Heart left ventricle (tissue), 16 donors: ENCODE measurements at places on chromosomes 7 and 10. TPM values are rescaled to one million over a fixed set of nuclear protein-coding genes. Genes with fewer than 3 reads are reported as not detected.
A peak's percentile ranks its signal among the peaks of the same experiment; 100 is the strongest.

DNA sequence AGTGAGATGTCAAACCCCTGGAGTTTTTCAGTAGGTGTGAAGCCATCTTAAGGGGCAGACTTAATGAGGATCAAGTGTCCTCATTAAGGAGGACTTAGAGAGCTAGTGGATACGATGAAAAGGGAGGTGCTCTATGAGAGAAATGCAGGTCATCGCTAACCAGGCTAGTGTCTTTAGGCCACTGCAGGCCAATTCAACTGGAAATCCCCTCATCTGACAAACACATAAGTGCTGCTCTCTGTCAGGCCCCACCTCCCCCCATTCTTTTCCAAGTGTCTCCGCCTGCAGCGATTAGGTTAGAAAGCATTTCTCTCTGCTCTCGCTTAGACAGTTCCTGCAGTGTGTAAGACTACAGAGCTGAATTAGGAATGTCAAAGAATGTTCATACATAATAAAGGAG, 33.7 kb downstream of the RBM28 start:
- DNase-seq, result no peak

DNA sequence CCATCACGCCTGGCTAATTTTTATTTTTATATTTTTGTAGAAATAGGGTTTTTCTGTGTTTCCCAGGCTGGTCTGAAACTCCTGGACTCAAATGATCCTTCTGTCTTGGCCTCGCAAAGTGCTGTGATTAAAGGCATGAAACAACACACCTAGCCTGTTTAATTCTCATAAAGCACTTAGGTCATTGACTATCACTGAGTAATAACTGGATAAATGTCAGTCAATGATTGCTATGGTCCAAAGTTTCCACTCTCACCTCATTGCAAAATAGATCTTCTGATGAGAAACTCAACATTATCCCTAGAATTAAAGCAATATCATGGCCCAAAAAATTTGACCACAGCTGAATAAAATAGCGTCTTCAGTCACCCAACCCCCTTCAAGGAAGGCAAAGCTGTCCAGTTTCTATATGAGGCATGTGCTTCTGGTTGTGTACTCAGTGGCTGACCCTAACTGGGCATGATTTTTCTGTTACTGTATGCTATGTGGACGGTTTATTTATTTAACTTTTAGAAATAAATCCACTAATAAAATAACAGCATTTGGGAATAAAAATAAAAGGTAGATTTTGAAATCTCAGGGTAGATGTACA, 86.5 kb upstream of the LRRN3 start:
- DNase-seq, result no peak

- DNase-seq, result no peak
Observed at GRCh38 chr10:12602521-12602920, 253.2 kb downstream of the CAMK1D start.

DNA sequence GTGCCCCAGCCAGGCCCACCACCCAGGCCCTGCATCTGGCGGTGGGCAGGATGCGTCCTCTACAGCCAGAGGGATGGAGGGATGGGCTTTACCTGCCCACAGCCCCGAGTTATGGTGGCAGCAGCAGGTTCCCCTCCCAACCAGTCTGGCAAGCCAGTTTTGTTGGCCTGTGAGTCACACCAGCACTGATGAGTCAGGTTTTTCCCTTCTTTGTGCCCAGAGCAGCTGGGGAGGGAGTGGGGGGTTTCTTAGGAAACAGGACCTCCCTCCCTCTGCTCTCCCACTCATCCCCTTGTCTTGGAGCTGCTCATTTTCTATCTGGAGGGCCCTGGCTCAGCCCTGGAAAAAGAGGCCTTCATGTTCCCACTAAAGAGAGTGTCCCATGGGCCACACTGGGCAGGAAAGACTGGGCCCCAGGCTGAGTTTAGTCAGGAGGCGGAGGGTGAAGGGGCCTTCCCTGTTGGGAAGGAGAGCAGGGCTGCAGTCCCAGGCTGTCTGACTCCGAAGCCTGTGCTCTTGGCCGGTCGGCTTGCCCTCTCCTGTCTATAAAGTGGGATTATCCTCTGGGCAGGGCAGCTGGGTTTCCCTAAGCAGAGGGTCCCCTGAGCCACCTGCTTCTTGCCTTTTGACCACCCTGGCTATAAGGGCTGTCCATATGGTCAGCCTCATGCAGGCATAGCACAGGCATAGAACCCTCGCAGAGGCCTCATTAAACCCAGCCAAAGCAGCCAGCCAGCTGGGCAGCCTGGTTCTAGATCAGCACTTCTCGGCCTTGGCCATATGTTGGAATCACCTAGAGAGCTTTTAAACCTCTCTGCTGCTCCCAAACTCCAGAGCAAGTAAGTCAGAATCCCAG, 30.2 kb upstream of the ANKRD2 start:
- peak; percentile 74 for DNase-seq

DNA sequence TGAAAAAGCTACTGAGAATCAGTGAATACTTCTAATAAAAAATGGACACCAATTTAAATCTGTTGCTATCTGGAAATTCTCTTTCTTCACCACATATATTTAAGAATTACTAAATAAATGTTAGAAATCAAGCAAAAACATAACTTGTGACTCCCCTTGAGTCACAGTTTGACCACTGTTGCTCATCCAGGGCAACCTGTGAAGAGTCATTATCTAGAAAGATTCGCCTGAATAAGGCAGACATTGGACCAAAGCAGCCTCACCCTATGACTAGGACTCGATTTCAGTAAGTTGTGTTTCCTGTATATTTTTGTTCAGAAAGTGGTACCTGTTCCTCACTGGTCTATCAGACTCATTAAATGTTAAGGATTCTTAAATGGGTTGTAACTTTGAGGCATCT, 572.4 kb downstream of the ATRNL1 start:
- DNase-seq, result no peak

- no peak for DNase-seq
Observed at GRCh38 chr7:154759989-154760388, 242.9 kb downstream of the PAXIP1 start.

- DNase-seq, result no peak
Observed at GRCh38 chr10:88181902-88182600, 318.6 kb downstream of the PTEN start.

Gene TBC1D12
- 4.7 TPM for total RNA-seq

Gene PNLIP
- not detected for total RNA-seq

Gene MUC12
- not detected for total RNA-seq

Gene TFR2
- not detected for total RNA-seq

Gene NRP1
- total RNA-seq, result 123 TPM

Gene IDI2
- 0.35 TPM for total RNA-seq
